Breast epithelium (tissue), 4 donors: ENCODE measurements at places on chromosomes 6 and 20. TPM values are rescaled to one million over a fixed set of nuclear protein-coding genes. Genes with fewer than 3 reads are reported as not detected.

DNA sequence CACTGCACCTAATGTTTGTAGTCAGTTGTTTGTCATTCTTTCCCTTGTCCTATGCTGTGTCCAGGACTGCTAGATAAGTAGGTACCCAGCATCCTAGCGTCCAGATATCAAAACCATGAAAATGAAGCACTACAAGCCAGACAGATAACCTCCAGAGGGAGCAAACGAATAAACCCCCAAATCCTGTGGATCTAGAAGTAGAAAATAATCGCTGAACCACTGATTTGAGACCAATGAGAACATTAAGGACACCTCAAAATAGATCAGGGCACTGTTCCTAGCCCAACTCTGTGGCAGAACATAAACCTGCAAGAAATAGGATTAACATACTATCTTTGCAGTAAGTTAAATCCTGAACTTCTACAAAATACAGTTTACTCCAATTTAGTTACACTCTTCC lies 1.1 kb upstream of the KLHL32 start:
- no peak for DNase-seq

DNA sequence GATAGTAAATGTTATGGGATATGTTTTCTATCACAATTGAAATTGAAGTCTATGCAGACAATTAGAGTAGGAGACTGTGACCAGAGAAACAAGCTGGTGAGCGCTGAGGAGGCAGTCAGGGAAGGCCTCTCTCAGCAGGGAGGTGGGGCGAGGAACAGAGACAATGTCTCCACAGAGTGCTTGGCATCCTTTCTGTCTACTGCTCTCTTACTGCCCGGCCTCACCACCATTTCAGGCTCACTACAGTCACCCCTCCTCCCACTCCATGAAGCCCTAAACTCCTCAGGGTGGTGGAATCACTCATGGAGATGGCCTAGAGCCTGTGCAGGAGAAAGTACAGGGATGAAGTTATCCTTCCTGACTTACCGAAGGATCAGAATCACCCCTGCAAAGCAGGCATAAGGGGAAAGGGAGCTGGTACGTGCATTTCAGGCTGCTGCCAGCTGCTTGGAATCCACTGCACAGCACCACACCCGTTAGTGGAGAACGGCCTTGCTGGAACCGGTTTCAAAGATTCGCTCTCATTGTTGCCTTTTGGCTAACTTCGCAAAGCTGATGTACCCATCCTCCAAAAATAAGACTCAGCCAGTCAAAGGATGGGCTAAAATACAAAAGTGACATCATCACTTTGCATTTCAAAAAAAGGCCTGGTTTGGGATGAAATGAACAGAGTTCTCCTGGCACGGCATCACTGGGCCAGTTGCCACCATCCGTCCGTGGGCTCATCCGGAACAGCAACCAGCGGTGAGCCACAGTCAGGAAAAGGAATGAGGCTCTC lies 67.3 kb downstream of the SLC22A23 start:
- peak; percentile 87 for DNase-seq

- no peak for DNase-seq
Observed at GRCh38 chr6:99467509-99468106, 42.5 kb upstream of the PNISR start.

- no peak for DNase-seq
Observed at GRCh38 chr6:125142618-125143017, 11.0 kb upstream of the TPD52L1 start.

GRCh38 chr6:89842228-89842627 lies 12.5 kb downstream of the CASP8AP2 start:
- no peak for DNase-seq

DNA sequence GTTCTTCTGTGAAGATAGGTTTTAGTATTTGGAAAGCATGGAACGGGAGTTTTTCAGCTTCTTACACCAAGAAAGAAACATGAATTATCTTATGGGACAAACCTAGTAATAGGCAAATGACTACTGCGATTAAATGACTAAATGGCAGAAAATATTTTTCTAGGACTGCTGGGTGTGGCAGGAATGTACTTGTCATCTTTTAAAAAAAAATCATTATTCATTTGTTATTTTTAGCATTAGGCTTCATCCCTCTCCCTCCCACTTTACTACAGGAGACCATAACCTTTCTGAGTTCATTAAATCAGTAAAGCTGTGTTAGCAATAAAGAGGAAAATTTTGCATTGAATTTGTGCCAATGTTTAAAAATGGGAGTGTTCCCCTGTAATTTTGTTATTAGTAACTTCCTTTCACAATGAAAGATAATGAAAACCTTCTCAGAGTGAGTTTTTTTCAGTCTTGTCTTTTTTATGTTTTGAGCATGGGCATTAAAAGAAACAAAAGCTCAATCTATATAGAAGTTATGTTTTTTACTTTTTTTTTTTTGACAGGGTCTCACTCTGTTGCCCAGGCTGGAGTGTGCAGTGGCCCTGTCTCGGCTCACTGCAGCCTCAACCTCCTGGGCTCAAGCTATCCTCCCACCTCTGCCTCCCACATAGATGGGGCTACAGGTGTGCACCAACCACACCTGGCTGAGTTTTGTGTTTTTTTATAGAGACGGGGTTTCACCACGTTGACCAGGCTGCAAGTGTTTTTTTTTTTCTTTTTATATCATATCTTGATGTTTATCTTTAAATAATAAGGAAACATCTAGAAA lies 105.6 kb upstream of the CLDN20 start:
- DNase-seq = no peak

DNA sequence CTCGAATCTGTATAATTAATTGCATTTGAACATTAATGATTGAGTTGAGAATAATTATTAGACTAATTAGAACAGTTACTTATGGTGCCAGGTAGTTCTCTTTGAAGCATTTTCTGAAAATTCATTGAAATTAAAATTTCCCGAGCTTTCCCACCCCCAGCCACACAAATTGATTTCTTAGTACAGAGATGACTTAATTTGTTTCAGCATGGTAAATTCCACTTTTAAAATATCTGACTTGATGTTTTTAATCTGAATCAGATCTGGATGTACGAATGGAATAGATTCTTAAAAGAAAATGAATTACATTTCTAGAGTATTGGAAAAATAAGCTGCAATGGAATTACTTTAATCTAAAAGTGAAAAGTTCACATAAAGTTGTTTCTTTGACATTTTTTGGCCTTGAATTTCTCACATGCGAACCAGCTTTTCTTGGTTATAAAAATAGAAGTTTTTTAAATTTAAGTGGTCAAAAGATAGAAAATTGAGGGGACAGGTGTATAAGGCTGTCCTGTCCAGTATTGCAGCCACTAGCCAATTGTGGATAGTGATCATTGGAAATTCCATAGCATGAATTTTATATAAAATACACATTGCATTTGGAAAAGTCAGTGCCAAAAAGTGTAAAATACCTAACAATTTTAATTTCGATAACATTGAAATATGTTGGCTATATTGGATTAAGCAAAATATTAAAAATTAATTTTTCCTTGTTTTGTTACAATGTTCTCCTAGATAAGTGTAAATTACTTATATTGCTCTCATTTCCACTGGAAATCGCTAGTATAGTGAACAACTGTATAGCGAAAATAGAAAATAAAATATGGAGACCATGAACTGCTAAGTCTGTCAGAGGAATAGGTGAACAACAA lies 102.9 kb downstream of the OR2B2 start:
- no peak for DNase-seq

DNA sequence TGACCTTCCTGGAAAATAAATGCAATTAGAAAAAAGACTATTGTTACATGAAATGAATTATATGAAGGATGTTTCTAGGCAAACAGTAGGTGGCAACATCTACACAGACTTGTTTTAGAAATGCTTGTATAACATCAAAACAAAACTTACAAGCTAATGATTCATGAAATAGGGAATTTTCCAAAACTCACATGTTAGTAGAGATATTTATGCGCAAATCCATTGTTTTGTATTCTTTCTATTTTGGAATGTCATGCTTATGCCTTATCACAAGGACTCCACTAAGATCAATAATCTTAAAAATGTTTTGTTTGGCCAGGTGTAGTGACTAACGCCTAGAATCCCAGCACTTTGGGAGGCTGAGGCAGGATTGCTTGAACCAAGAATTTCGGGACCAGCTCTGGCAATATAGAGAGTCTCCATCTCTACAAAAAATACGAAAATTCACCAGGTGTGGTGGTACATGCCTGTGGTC lies 32.3 kb upstream of the LGSN start:
- no peak for DNase-seq

DNA sequence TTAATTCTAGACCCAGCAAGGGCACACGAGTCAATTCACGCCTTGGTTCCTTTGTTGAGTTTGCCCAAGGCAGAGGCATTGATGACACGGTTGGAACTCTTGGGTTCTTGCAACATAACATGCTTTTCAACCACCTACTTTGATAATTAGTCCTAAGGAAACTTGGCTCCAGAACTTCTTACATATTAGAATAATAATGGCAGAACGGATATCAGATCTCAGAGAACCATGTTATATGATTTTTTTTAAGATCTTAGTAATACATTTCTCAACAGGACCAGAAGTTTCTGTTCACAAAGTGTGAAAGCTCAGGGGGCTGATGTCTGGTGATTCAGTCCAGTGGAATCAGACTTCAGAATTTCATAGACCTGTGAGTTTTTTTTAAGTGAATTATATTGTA lies 19.2 kb downstream of the SPTLC3 start:
- no peak for DNase-seq

DNA sequence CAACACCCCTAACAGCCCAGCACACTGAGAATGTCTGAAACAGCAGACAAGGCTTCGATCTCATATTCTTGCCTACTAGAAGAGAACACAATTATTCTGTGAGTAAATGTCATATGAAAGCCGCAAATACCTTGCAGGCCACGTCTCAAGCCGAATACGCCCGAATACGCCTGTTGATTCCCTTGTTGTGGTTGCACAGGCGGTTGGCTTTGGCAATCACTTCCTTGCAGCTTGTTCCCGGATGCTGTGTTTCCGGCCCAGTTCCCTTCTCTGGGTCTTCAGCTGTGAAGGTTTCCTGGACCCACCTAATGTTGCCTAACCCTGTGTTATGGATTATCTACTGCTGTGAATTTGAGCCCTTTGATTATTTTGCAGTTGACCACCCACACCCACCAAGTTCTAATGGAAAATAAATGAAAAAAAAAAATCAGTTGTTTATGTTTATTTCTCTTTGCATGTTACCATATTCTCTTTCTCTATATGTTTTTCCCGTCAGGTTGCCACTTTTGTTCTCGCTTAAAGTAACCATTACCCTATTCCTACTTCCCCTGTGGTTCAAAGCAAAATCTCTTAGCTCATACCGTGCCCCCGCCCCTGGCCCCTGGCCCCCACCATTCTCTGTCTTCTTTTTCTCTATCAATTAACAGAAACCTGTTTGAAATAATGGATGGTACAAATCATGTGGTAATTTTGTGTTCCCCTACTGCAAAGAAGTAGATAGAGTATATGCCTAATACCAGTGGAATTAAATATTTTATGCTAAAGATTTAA lies 172.4 kb downstream of the ADGB start:
- DNase-seq = no peak

DNA sequence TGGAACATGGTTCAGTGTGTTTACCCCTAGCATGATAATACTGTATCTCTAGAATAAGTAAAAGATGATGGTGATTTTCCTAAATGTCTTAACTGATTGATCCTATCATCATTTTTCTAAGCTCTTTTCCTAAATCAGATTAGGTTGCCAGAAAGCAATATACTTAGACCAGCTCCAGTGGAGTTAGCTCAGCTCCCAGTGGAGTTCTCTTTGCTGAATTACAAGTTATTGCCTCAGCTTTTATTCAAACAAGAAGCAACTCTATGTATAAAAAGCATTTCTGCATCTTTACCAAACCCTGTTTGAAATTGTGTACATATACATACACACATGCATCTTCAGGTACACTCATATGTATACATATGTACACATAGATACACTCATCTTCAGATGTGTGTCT lies 44.9 kb downstream of the SNX9 start:
- DNase-seq = no peak

GRCh38 chr6:143087856-143088255 lies 27.2 kb downstream of the AIG1 start:
- DNase-seq = no peak

DNA sequence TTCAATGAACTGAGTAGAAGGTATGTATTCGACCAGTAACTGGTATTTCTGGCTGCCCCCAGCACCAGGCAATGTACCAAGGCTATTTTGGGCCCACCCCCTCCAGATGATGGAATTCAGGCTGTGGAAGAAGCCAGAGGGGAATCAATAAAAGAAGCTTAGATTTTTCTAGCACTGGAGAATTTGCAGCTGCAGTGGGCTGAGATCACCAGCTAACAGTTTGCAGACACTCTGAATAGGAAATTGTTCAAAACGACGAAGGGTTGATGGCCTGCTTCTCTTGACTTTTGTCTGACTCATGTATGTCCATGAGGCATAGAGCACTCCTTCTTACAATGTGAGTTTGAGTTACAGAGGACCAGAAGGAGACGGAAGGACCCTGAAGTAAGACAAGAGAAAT lies 32.4 kb upstream of the FBXO9 start:
- DNase-seq = no peak

DNA sequence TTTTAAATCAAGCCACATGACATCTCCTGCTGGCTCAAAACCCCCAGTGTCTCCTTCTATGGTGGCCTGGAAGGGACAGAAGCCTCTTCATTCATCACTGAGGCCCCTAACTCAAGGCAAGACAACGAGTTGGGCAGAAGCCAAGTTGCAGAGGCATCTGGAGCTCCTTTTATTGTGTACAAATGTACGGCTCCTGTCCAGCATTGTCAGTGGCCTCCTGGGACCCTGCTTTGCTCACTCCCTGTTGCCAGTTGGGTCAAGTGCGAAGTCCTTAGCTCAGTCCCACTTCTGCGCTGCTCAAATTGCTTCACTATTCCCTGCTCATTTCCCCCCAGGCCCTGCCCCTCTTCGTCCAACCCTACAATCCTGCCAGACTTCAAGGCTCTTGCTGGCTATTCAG lies 181.2 kb upstream of the PMEPA1 start:
- DNase-seq = peak; percentile 24

DNA sequence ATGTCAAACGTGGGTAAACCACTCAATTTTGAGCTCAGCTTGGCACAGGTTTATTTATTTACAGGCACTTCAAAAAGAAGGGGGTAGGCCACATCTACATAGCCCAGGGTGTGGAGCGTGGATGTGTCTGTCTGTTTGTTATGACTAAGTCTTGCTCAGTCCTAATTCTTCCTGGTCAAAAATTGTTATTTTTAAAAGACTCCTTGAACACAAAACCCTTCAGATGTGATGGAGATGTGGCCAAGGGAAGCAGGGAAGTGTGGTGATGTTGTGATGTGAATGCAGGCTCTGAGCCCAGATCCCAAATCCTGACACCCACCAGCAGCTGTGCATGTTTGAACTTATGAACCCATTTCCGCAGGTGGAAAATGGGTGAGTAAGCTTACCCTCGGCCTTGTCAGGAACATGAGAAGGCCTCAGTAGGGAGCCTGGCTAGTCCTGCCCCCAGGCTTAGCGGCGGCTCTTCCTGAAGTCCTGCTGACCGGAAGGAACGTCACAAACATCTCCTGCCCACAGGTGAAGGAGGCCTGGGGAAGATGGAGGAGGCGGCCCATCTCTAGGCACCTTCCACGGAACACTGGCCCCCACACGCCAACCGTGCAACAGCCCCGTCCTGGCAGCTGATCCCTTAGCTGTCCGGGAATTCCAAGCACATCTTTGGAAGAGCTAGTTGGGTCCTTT lies 119.7 kb downstream of the MYLK4 start:
- no peak for DNase-seq

Gene EDN3
- 0.96 TPM for total RNA-seq

Gene SRSF6
- 114 TPM for total RNA-seq

Gene FAM209B
- total RNA-seq = not detected

Gene HTR1E
- total RNA-seq = not detected

Gene WFDC10A
- not detected for total RNA-seq
